ENCODE measurements at places on chromosomes 13 and 19.

DNA sequence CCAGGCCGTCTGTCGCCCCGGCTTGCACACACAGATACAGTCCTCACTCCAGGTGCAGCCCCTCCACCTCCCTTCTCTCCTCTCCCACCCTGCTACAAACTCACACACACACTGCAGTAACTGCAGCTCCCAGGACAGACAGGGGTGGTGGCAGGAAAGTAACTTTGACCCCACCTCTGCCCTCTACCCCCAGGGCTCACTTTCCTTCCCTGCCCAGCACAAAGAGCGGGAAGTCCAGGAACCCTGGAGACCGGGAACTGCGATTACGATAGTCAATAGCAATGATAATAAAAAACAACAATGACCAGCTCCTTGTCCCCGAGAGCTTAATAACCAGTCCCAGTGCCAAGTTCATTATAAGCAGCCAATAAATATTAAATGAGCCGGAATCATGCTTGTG is at the start of gene CEACAM20:
CEACAM20 (minus strand) TSS at position 140 of the 400 bp plus-strand sequence. CDS start 166 bp downstream, outside the sequence.
- no peak for DNase-seq

DNA sequence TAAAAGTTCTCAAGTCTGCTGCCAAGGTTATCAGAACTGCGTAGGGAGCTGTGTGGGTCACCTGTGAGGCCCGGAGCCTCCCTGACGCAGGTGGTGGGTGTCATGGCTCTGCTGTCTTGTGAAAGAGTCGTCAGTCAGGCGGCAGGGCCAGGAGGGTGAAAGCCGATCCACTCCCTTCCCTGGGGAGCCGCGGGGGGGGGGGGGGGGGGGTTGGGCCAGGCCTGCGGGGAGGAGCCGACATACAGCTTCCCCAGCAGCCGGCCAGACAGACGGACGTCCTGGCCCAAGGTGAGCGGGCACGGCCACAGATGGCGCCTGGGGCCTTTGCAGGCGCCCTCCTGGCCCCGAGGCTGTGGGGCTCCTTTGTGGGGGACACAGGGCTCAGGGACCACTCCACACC is 12.4 kb downstream of the SBNO2 start:
- no peak for DNase-seq

GRCh38 chr13:105307776-105308175 is 1227.7 kb downstream of the EFNB2 start:
- no peak for DNase-seq

- DNase-seq = no peak
Observed at GRCh38 chr13:112174476-112175110, 107.6 kb downstream of the SOX1 start.

GRCh38 chr19:15672580-15673175 is at the start of gene CYP4F12:
TSS of gene CYP4F12 (plus strand) at chr19:15673087. CDS start at chr19:15673530, 443 bp downstream.
- no peak for DNase-seq

GRCh38 chr19:42409477-42409876 is 17.7 kb downstream of the LIPE start:
- DNase-seq = no peak

DNA sequence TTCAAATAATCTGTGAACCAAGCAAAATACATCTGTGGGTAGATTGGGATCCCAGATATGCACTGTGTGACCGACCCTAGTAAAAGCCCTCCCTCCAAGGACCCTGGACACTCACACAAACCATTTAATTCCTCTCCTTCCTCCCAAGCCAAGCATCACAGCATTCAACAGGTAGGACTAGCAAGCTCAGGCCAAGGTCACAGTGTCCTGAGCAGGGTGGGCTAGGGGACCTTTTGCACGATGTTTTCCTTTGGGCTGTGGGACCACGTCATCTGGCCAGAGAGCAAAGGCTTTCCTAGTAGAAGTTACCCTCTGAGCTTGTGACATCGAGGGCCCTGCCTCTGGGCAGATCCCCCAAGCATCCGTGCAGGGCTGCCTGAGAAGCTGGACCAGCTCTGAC is 297.6 kb upstream of the ZNF507 start:
- no peak for DNase-seq

GRCh38 chr13:66940113-66940512 is 290.0 kb downstream of the PCDH9 start:
- DNase-seq = no peak

DNA sequence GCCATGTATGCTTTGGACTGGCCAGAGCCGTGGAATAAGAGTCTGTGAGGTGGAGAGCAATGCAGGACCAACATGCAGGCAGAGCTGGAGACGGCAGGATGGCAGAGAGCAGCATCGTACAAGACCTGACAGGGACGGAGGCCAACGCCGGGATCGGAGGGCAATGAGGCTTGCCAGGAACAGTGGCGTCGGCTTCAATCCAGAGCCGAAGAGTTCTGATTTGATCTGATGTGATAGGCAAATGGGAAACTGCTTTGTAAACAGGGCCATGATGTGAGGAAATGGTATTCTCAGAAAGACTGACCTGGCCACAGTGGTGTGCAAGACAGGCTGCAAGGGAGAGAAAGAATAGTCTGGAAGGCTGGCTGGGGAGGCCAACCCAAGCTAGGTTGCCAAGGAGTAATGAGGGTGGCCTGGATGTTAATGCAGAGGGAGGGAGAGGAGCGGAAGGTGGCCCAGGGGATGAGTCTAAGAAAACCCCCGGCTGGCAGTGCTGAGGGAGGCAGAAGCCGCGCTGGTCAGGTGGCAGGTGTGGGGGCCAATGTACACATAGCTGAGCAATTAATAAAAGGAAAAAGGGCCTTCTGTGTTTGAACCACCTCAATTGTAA is 26.7 kb downstream of the RCBTB2 start:
- DNase-seq = no peak

DNA sequence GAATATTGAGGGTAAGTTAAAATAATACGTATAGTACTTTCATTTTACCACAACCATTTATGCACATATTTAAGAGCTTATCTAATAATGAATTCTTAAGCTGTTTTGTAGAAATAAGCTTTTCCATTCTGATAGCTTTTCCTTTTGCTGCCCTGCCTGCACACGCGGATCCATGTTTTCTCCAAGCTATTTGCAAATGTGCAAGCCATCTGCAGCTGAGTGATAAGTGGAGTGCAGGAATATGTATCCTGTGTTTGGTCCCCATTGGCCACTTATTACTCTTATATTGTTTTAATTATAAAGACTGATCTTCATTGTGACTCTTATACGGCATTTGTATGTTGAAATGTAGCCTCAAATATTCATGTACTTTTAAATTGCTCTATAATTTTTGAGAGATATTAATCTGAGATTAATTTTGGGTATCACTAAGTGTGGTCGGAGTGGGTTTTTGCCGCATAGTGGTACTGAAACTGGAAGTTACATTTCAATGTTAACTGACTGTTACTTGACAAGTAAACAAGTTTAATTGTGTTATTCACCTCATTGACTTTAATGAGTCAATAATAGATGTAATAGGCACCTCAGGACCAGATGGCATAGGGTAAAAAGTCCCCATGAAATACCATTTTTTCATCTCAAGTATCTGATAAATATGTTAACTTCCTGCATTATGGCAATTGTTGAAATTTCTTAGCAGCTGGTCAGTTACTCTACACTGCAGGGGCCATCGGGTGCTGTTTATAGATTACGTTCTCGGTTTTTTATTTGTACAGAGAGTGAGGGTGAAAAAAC is 1567.4 kb downstream of the EFNB2 start:
- no peak for DNase-seq

GRCh38 chr13:29497137-29497654 is 98.3 kb downstream of the SLC7A1 start:
- DNase-seq = no peak

DNA sequence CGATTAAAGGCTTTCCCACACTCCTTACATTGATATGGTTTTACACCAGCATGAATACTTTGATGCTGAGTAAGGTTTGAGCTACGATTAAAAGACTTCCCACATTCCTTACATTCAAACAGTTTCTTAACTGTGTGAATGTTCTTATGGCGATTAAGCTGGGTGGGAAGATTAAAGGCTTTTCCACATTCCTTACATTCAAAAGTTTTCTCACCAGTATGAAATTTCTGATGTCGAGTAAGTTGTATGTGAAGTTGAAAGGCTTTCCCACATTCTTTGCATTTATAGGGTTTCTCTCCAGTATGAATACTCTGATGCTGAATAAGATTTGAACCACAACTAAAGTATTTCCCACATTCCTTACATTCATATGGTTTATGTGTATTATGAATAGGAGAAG is 20.0 kb downstream of the ZNF780B start:
- DNase-seq = no peak

GRCh38 chr19:46355234-46356148 is 8.6 kb downstream of the PPP5C start:
- DNase-seq = no peak

GRCh38 chr13:113672002-113672651 is 5.1 kb downstream of the GRK1 start:
- no peak for DNase-seq

DNA sequence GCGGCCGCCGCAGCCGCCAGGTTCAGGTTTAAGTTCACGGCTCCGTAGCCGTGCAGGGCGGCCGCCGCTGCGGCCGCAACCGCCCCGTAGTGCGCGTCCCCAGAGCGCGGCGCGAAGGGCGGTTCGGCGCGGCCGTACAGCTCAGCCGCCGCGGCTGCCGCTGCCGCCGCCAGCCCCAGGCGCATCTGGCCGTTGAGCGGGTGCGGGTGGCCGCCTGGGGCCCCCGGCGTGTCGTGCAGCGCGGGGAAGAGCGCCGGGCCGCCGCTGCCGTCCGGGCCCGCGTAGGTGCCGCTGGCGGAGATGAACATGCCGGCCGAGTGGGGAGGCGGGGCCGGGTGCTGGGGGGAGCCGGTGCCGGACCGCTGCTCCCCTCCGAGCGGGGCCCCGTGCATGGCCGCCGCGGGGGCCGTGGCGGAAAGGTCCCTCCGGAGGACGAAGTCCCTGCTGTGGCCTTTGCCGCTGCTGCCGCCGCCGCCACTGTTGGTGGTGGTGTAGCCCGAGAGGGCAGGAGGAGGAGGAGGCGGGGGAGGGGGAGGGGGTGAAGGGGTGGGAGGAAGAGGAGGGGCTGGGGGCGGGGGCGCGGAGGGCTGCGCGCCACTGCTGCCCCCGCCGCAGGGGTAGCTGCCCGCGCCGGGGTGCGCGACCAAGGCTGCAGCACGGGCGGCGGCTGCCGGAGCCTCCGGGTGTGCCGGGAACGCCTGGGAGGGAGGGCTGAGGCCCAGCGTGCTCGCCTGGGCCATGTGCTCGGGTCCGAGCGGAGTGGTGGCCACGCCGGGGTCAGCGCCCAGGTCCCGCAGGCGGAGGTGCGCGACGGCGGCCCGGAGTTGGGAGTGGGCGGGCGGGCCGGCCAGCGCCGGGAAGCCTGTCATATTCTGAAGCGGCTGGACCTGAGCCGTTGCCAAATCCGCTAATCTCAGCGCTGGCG is 654 bp downstream of the ZIC5 start:
- DNase-seq = no peak

GRCh38 chr13:39879286-39880035 is 224.0 kb downstream of the COG6 start:
- DNase-seq = no peak

DNA sequence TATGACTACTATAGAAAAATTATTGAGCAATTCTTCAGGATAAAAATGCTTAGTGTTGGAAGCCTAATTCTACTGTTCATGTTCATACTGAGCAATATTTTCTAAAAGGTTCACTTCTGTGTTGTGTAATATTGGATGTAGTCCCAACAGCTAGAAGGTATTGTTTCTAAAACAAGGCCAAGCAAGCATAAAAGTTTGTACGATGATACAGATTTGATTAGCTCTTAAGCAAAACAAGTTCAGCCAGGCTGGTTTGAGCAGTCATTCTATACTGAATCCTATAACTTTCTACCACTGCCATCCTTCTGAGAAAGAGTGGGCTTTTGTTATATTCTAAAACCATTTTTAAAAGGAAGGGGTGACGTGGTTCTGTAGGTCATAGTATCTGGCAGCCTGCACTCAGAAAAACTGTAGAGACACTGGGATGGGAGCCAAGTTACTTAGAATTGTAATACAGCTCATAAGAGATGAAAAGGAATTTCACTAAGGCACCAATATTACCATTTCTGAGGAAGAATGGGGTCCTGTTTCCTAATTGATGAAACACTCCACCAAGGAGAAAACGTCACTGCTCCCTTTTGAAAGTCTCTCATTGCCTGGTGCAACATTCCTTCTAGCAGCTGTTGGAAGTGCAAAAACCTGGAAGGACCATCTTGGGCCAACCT is 275.0 kb upstream of the DACH1 start:
- no peak for DNase-seq

DNA sequence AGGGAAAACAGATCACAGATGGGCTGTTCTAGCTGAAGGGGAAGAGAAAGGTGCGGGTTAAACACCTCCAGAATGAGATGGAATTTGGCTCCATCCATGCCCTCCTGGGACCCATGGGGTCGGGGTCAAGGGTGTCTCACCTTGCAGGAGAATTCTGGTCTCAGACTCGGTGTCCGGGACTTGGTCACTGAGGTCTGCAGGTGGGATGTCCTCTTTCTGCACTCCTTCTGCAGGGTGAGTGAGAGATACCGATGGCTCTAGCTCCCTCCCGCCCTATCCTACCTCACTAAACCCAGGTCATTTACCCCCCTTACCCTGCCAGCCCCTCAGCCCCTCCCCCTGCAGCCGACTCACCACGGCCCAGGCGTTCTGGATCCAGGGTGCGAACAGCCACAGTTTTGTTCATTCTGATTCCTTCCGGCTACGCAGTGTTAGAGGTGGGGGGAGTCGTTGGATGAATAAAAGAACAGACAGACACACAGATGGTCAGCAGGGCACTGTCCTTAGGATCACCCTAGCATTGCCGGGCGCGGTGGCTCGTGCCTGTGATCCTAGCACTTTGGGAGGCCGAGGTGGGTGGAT is 24.1 kb downstream of the C3 start:
- no peak for DNase-seq

GRCh38 chr13:52892925-52893324 is 44.5 kb upstream of the PCDH8 start:
- no peak for DNase-seq

DNA sequence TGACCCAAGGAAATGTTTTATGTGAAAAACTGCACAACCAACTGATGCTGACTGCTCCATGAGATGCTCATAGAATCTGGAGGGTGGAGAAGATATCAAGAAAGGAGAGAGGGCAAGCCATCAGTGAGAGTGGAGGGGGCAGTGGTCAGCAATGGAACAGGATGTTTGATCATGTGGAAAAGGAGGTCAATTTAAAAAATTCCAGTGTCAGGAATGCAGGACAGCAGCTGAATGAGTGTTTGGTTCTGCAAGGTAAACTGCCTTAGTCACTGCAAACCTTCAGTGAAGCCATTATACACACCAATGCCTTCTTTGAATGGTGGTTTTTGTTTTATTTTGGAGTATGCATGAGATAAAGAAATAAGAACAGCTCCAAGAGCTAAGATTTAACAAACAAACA is 121.5 kb downstream of the FGF14 start:
- no peak for DNase-seq
